ENCODE measurements at places on chromosomes 3 and 15. TPM values are rescaled to one million over a fixed set of nuclear protein-coding genes. Genes with fewer than 3 reads are reported as not detected.

NR2E3 gene
- total RNA-seq: 0.30 TPM

- H3K4me3 ChIP-seq: no peak overlapping the region
- H3K27me3 ChIP-seq: no peaks in the 10 kb centered on the region
- no peaks in the 10 kb centered on the region for H3K36me3 ChIP-seq
- H3K4me1 ChIP-seq: no peaks in the 10 kb centered on the region
These were observed 24.8 kb downstream of the GLCE start for GRCh38 chr15:69185216-69185615.

DNA sequence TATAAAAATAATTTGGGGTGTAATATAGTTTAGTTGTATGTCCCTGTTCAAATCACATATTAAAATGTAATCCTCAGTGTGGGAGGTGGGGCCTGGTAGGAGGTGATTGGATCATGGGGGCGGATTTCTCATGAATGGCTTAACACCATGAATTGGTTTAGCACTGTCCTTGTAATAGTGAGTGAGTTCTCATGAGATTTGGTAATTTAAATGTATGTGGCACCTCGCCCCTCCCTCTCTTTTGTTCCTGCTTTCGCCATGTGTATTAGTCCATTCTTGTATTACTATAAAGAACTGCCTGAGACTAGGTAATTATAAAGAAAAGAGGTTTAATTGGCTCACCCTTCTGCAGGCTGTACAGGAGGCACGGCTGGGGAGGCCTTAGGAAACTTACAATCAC, 83.9 kb downstream of the ANXA2 start:
- DNase-seq: no peak
- H3K36me3 ChIP-seq: no peaks in the 10 kb centered on the region
- no peak overlapping the region for H3K27ac ChIP-seq

TF gene
- 466 TPM for total RNA-seq

DNA sequence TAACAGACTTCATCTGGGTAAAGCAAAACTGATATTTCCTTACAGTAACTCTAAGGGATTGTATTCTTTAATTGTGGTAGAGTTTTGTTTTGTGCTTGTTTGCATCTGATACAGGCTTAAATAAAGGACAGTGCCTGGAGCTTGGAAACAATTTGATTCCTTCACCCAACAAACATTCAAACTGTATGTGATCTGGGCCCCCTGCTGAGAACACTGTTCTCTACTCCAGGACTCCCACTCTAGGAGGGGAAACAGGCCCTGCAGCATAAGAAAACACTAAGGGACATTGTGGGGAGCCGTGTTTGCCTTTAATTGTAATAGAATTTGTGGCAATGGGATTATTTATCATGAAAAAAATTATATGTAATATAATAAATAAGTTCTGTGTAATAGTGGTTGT, 56.9 kb downstream of the CTDSPL start:
- peak overlapping the region; percentile 40 for H3K27ac ChIP-seq
- peaks cover 28% of the 10 kb centered on the region for H3K4me1 ChIP-seq
- DNase-seq: no peak
- H3K27me3 ChIP-seq: no peaks in the 10 kb centered on the region
- H3K36me3 ChIP-seq: no peaks in the 10 kb centered on the region
- no peak overlapping the region for H3K4me3 ChIP-seq

DNA sequence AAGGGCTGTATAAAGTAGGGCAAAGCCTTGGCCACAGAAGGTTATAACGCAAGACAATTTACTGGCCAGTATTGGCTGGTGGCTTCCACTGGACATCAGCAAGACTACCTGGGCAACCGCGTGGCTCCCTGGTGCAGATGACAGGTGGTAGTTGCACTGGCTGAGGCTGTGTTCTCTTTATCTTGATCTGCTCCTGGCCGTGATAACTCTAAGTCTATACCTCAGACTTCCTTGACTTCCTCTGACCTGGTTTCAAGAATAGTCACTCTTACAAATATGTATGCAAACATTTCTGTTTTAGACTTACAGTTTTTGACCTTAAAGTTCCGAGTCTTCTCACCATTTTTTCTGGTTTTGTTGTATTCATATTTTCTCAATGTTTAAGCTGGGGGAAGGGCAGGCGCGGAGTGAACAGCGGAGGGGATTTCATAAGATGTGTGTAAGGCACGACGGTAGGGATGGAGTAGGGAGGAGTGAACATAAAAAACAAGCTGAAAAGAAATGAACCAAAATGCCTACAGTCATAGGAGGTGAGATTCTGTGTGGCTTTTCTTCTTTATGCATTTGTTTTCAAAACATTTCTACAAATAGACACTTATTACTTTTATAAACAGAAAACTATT, 15.2 kb upstream of the TMEM212 start:
- H3K4me1 ChIP-seq: peaks cover 3% of the 10 kb centered on the region
- no peak for DNase-seq
- no peak overlapping the region for H3K27ac ChIP-seq
- no peaks in the 10 kb centered on the region for H3K36me3 ChIP-seq

FAM3D gene
- 0.39 TPM for total RNA-seq

GRCh38 chr3:194960446-194961032, 274.9 kb downstream of the FAM43A start:
- H3K4me1 ChIP-seq: no peaks in the 10 kb centered on the region
- no peak for DNase-seq
- no peak overlapping the region for H3K27ac ChIP-seq
- H3K36me3 ChIP-seq: no peaks in the 10 kb centered on the region
- H3K4me3 ChIP-seq: no peak overlapping the region
- no peaks in the 10 kb centered on the region for H3K27me3 ChIP-seq

DNA sequence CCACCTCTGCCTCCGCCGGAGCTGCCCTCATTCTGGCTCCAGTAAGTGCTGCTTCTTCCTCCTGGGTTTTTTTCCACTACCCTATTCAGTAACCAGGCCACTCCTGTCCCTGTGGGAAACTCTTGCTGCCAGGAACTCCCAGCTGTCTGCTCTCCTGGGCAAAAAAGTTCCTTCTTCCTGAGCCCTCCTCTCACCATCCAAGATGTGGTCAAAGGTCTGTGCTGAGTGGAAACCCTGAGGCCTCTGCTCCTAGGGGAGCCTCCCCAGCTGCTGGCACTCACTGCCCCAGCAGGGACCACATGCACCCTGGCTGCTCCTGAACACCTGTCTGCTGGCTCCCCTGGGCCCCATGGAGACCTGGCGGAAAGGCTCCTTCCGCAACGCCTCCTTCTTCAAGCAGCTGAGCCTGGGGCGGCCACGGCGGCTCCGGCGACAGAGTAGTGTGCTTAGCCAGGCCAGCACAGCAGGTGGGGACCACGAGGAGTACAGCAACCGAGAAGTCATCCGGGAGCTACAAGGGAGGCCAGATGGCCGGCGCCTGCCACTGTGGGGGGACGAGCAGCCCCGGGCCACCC, 454 bp downstream of the C15orf62 start:
- H3K4me1 ChIP-seq: peaks cover 46% of the 10 kb centered on the region
- no peak overlapping the region for H3K27ac ChIP-seq
- no peak overlapping the region for H3K4me3 ChIP-seq
- H3K27me3 ChIP-seq: no peaks in the 10 kb centered on the region

Measured in spinal cord (tissue), 10 donors.